ENCODE measurements at places on chromosomes 3 and 15. TPM values are rescaled to one million over a fixed set of nuclear protein-coding genes. Genes with fewer than 3 reads are reported as not detected.

NEK11 gene
- 1.8 TPM for total RNA-seq

PODXL2 gene
- 7.8 TPM for total RNA-seq

CFAP44 gene
- total RNA-seq = 9.9 TPM

CPNE4 gene
- total RNA-seq = 0.54 TPM

ZNF662 gene
- 12.6 TPM for total RNA-seq

GRAMD1C gene
- total RNA-seq = 10.7 TPM

COMMD2 gene
- 20.5 TPM for total RNA-seq

TM4SF18 gene
- total RNA-seq = 1.9 TPM

ELL3 gene
- 7.2 TPM for total RNA-seq

CYP11A1 gene
- not detected for total RNA-seq

C3orf49 gene
- not detected for total RNA-seq

SNX22 gene
- 0.27 TPM for total RNA-seq

GOLGA8T gene
- not detected for total RNA-seq

GASK1A gene
- 10.2 TPM for total RNA-seq

PPM1L gene
- total RNA-seq = 13.3 TPM

RASSF1 gene
- total RNA-seq = 72.2 TPM

PDCD6IP gene
- 151 TPM for total RNA-seq

H1-8 gene
- total RNA-seq = not detected

KBTBD12 gene
- total RNA-seq = 14.5 TPM
